ENCODE measurements at places on chromosomes 6 and 20.

DNA sequence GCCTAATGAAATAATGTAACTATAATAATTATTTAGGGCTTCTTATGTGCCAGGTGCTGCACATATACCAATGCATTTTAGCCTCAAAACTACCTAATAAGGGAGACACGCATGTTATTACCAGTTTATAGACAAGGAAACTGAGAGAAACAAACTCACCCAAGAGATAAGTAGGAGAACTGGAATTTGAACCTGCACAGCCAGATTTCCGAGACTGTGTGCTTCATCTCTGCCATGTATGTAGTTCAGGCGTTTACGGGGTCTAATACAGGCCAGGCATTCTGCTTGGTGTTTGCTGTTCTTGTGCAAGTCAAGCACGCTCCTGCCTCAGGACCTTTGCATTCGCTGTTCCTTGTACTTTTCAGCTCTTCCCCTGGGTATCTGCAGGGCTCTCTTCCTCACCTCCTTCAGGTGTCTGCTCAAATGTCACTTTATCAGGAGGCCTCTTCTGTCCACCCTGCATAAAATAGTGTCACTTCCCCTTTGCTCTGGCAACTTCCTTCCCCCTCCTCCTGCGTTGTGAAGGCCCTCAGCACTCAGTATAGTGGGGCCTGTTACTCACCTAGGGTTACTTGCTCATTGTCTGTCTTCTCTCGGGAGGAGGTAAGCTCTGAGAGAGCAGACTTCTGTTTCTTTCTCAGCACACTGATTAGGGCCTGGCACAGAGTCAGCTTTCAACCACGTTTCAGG lies 6.1 kb upstream of the NSFL1C start:
- no peak for DNase-seq

DNA sequence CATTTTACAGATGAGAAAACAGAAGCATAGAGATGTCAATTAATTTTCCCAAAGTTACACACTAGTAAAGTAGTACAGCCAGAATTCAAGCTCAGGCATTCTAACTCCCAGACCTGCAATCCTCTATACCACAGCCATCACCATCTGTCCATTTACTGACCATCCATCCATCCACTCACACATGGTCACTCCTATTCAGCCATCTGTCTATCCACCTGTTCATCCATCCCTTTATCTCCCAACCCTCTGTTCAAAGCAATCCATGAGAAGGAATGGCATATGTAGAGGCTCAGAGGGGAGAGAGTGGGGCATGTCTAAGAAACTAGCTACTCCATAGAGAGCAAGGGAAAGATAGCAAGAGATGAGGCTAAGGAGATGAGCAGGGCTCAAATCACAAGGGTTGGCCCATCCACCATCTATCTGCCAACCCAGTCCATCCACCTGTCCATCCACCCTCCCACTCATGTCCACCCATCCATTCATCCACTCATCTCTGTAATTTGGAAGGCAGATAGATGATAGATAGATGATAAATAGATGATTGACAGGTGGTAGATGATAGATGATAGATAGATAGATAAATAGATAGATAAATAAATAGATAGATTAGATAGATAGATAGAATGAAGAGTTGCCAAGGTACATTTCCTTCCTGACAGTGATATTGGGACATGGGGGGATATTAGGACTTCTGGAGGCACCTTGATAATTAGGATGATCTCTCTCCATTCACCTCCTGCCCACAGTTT lies 12.2 kb upstream of the C6orf132 start:
- no peak for DNase-seq

- no peak for DNase-seq
Observed at GRCh38 chr6:79902046-79902445, 45.3 kb downstream of the ELOVL4 start.

DNA sequence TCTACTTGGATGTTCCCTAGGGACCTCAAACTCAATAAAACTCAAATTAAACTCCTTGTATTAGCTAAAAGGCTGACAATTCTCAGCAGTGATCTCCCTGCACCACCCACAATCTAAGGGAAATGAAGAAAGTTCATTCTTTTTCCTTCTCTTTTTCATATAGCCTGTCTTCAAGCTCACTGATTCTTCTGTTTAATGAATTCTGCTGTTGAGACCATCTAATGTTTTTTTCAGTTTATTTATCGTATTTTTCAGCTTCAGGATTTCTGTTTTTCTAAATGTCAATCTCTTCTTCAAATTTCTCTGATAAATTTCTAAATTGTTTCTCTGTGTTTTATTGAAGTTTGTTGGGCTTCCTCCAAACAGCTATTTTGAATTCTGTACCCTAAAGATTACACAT lies 19.8 kb downstream of the CRISP2 start:
- DNase-seq, result peak; percentile 1

- peak; percentile 3 for DNase-seq
Observed at GRCh38 chr6:92810913-92811312, 608.4 kb downstream of the EPHA7 start.

GRCh38 chr6:139156551-139156950 lies 21.7 kb downstream of the HECA start:
- no peak for DNase-seq

GRCh38 chr20:62644044-62644795 lies 1.9 kb downstream of the SLCO4A1 start:
- DNase-seq, result no peak

Data from HCT116 (cell line).